ENCODE measurements at places on chromosomes 16 and 17.

DNA sequence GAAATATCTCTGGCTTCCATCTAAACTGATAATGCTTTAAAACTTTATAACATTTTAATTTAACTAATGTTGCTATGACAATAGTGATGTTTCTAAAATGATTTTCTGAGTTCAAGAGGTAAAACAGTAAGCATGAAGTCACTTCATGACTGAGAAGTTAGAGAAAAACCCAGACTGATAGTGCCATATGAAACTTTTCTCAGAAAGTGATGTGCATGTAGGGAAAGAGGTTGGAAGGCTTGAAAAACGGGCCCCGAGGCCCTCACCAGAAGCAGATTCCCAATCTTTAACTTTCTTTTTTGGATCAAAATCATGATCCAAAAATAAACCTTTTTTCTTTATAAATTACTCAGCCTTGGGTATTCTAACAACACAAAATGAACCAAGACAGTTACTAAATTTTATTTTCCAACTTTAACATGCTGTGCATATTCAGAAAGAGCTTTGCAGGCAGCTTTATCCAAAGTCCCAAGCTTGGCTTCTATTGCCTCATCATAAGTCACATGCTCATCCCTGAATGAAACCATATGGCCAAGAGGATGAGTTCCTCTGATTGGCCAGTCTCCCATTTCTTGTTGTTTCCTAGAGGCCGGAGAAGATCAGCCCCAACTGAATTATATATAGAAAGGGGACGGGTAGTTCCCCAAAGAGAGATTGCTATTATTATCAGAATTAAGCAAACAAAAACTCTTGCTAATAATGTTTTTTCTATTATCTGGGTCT lies 357.6 kb upstream of the SALL1 start:
- DNase-seq: no peak

DNA sequence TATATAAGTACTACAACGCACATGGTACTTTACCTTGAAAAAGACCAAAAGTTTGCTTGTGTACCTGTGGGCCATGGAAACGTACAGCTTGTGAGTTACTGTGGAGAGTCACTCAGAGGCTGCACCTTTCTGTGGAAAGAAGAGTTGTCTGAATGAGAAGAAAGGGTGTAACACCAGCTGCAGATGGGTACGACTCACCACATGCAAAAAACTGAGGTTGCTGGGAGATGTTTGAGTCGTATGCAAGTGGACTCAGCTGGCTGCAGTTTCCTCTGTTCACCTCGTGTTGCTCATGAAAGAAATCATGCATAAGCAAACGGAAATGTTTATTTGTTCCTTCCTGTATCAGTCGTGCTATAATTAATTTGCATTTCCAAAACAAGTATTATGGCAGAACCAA lies 22.4 kb upstream of the DYNLRB2 start:
- DNase-seq: no peak

DNA sequence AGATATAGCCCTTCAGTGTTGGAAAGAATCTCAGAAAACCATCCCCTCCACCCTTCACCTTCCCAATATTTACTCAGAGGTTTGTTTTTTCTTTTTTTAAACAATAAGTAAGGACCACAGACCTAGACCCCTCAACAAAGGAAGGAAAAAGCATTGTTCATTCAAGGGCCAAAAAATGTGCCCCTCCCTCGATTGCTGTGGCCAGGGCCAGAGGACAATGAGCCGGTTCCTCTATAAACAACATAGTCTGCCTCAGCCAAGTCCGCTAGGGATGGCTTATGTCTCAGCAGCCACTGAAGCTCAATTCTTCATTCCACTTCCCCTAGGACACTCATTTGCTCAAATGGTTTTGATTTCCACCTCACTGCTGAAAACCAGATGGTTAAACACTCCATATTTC lies 24.0 kb downstream of the TRIM16 start:
- no peak for DNase-seq

- no peak for DNase-seq
These were observed 22.1 kb upstream of the HNF1B start for GRCh38 chr17:37766971-37767370.

GRCh38 chr17:50169121-50169764 lies 3.4 kb downstream of the SGCA start:
- DNase-seq: no peak

- DNase-seq: no peak
These were observed 67.1 kb downstream of the PRKCB start for GRCh38 chr16:23902748-23903414.

DNA sequence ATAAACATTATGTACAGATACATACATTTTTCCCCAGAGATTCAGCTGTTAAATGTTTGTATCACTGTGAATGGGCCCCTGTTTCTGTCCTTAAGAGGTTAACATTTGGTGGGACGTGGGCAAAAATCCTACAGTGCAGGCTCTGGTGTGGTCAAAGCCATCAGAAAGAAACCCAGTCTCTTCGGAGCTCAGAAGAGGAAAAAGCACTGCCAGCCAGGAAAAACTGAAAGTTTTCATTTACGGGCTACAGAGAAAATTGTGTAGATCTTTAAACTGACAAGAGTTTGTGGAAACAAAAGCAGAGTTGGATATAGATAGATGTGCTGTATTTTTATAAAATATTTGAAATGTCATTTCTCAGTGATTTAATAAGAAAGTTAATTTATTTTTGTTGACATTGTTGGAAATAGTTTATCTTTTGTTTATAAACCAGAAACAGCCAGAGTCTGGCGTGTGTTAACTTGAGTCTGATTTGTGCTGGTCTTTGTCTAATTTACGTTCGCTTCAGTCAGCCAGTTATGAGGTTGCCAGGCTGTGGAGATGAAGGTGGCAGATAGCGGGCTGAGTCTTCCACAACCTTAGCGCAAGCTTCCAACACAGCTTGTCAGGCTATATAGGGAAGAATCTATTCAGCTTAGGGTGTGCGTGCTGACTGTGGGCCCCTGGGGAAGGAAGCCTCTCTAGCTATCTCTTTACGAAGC lies 9.5 kb upstream of the TEKT3 start:
- no peak for DNase-seq

GRCh38 chr17:42120770-42121769 lies at the start of gene KAT2A:
Gene KAT2A (minus strand): TSS chr17:42121367. CDS start chr17:42121304, 63 bp downstream.
- peak; percentile 59 for DNase-seq

- DNase-seq: no peak
These were observed 649 bp downstream of the GSE1 start for GRCh38 chr16:85613604-85614337.

GRCh38 chr16:2058420-2058819 lies 10.6 kb downstream of the TSC2 start:
- DNase-seq: no peak

GRCh38 chr17:75514299-75514918 lies 928 bp downstream of the CASKIN2 start:
- DNase-seq: no peak

- DNase-seq: no peak
These were observed 3.8 kb upstream of the CRYM start for GRCh38 chr16:21281698-21282389.

- no peak for DNase-seq
These were observed 52.9 kb upstream of the MAF start for GRCh38 chr16:79653373-79653891.

- DNase-seq: no peak
These were observed 23.4 kb downstream of the CBFB start for GRCh38 chr16:67052399-67052798.

GRCh38 chr17:79552824-79553223 lies 58.0 kb downstream of the RBFOX3 start:
- DNase-seq: no peak

DNA sequence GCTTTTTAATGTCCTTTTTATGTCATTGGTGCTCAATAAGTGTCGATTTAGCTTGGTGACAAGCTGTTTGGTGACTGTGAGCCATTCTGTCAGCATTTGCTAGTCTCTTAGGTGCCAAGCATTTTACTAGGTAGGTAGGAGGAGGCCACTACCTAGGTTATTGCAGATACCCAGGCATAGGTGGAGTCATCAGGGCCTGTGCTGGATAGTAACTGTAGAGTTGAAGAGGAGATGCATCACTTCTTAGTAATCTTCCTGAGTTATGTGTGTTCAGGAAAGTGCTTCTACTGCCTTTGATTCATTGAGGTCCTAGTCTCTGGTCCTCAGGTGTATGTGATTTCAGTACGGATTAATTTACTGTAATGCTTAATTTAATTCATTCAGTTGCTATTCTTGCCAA lies 17.7 kb downstream of the USP10 start:
- DNase-seq: no peak

DNA sequence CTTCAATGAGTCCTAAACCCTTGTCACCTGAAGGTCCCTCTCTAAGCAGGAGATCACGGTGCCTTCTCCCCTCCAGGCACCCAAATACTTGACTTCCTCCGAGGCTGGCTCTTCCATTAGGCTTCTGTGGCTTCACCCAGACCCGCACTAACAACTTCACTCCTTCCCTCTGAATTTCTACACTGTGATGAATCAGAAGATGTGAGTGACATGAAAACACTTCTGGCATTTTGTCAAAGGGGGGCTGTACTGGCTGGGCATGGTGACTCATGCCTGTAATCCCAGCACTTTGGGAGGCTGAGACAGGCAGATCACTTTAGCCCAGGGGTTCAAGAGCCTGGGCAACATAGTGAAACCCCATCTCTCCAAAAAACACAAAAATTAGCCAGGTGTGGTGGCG lies 72.6 kb upstream of the CNEP1R1 start:
- DNase-seq: no peak

DNA sequence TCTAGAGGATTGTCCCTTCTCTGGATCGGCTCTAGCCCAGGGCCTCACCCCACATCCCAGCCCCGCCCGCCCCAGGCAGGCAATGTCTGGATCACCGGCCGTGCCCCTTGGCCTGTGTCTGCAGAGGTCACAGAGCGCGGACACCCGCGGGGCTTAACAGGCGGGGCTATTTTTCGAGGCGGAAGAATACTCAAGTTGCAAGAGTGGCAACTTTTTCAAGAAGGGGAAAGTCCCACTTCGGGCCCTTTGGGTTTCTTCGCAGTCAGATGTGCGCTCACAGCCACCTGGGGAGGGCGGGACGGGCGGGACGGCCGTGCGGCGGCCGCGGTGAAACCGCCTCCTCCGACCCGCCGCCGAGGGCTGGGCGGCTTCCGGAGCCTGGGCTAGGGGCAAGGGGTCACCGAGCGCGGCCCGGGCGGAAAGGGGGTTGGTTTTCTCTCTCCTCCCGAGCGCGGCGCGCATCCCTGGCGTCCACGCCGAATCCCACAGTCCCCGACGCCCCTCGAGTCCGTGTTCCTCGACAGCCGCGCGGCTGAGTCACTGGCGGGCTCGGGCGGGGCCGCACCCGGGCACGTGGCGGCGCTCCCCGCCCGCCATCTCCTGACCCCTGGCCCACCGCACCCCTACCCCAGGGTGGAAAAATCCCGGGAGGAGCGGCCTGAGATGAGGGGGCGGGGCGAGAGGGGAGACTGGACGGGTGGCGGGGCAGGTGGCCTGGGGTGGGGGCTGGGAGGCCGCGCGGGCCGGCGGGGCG lies 1.2 kb upstream of the PFN1 start:
- peak; percentile 61 for DNase-seq

DNA sequence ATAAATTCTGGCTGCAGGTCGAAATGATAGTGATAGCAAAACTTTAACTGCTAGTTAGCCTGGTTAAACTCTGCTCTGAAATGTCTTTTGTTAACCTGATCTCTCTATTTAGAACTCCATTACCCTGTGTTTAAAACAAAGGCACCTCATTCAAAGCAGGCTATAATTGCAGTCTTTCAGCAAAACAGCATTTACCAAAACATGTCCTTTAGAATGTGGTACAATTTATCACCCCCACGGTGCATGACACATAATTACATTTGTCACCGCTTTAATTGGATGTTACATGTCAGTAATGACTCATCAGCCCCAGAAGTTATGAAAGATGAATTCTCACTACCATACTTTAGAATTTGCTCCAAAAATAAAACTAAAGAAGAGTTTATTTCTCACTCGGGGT lies 295.4 kb downstream of the TOX3 start:
- no peak for DNase-seq

DNA sequence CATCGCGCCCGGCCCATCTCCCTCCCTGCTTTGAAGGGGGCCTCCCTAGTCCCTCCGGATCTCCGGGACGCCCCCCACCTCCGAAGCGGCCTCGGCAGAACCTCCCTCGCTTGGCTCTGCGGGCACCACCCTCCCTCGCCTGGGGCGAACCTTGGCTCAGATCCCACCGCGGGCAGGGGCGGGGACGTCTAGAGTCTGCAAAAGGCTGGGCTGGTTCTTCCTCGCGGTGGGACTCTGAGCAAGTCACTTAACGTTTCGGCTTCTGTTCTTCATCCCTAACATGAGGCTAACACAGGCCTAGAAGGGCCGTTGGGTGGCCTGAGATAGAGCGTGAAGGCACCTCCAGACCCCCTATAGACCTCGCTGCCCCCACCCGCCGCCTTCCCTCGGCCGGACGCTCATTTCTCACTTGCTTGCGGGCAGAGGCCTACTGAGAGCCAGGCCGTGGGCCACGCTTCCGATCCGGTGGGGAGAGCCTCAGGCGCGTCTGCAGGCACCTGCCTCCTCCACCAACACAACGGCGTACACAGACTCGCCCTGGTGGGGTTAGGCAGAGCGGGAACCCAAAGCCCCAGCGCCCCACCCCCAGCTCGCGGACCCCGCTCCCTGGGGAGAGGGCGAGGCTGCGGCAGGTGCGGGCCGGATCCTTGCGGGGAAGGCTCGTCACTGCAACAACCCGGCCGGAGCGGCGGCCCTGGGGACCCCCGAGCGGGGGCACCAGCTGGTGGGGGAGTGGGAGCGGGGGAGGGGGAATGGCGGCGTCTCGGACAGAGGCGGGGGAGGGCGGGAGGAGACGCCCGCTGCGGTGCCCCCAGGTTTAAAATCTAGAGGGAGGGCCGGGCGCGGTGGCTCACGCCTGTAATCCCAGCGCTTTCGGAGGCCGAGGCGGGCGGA lies 5.4 kb downstream of the MYO1C start:
- peak; percentile 26 for DNase-seq

- DNase-seq: no peak
These were observed 7.7 kb downstream of the BEAN1 start for GRCh38 chr16:66434619-66435430.

- no peak for DNase-seq
These were observed 74.8 kb upstream of the SMURF2 start for GRCh38 chr17:64736804-64737492.
